ENCODE measurements at places on chromosomes 13 and 19.

DNA sequence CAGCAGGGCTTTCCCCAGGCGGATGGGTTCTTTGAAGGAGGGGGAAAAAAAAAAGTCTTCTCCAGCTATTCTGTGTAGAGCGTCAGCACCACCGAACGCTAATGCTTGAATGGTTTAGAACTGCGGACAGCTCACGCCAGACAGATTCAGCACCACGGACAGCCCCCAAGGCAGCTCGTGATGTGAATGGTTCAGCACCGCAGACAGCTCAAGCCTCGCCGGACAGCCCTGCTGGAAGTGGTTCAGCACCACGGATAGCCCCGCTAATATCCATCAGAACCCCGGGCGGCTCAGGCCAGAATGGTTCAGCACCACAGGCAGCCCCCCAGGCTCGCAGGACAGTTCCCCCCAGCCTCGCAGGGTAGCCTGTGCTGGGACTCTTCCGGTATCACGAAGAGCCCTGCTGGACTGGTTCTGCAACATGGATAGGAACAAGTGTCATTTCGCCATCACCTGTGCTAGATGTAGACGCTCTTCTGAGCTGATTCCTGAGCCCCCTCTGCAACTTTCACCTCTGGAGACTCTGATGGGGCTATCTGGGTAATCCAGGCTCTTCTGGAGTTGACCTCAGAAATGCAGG lies 4.9 kb upstream of the SMIM17 start:
- peak; percentile 3 for DNase-seq

GRCh38 chr19:17468302-17469091 lies 1.8 kb upstream of the SLC27A1 start:
- no peak for DNase-seq

- DNase-seq = no peak
Observed at GRCh38 chr13:112754281-112755025, 64.6 kb downstream of the ATP11A start.

DNA sequence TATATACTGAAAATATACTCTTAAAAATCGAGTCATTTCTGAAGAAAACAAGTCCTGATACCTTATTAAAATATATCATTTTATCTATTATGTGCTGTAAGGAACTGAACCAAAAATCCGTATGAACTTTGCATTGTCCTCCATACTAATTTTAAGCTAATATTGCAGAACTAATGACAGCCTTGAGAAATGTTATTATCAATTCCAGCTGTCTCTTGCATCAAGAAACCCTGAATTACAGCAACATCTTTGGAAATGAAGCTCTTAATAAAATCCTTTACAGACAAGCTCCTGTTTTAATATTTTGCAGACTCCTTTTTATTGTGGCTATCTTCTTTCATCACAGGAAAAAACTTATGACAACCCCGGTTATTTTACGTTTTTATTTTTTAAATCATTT lies 1335.3 kb downstream of the EFNB2 start:
- DNase-seq = no peak

DNA sequence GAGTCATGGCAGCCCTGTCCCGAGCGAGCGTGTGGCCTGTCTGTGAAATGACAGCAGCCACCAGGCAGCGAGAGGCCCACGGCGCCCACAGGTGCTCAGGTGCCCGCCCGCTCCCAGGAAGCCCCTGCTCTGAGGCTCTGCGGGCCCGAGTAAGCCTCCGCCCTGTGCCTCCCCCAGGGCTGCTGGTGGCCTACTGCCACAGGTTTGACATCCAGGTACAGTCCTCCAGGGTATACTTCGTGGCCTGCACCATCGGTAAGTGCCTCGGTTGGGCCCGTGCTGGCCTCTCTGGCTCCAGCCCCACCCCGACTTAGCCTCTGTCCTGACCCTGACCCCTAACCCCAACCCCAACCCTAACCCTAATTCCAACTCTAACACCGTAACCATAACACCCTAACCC lies 15.0 kb upstream of the TMPRSS9 start:
- DNase-seq = no peak

GRCh38 chr19:11247391-11247790 lies 8.0 kb downstream of the ANGPTL8 start:
- no peak for DNase-seq

DNA sequence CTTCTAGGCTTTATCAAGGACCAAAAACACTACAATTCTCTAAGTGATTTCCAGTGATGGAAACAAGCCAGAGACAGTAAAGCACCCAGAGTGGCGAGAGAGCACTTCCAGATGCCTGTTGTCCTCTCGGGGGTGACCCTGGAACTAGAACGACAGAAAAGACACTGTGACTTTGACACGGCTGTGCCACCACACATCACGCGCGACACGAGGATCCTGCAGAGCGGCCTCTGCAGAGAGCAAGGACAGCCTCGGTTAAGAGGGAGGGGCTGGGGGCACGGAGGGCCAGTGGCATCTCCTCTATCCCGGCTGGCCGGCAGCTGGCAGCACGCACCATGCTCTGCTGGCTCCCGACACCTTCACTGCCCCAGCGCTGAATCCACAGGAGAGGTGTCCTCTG lies 42.3 kb downstream of the SUGP2 start:
- DNase-seq = no peak

GRCh38 chr19:23002690-23003422 lies at the start of gene ZNF728:
Gene ZNF728, minus strand, starts transcription at chr19:23003176. Its CDS starts 146 bp downstream, at chr19:23003030.
- no peak for DNase-seq

GRCh38 chr19:8396563-8397203 lies 6.5 kb downstream of the RAB11B start:
- DNase-seq = no peak

- DNase-seq = no peak
Observed at GRCh38 chr13:103022336-103022735, 43.9 kb downstream of the SLC10A2 start.

- no peak for DNase-seq
Observed at GRCh38 chr13:31909864-31910551, 121.6 kb upstream of the FRY start.

- DNase-seq = no peak
Observed at GRCh38 chr19:18090545-18091216, 3.9 kb upstream of the IL12RB1 start.

DNA sequence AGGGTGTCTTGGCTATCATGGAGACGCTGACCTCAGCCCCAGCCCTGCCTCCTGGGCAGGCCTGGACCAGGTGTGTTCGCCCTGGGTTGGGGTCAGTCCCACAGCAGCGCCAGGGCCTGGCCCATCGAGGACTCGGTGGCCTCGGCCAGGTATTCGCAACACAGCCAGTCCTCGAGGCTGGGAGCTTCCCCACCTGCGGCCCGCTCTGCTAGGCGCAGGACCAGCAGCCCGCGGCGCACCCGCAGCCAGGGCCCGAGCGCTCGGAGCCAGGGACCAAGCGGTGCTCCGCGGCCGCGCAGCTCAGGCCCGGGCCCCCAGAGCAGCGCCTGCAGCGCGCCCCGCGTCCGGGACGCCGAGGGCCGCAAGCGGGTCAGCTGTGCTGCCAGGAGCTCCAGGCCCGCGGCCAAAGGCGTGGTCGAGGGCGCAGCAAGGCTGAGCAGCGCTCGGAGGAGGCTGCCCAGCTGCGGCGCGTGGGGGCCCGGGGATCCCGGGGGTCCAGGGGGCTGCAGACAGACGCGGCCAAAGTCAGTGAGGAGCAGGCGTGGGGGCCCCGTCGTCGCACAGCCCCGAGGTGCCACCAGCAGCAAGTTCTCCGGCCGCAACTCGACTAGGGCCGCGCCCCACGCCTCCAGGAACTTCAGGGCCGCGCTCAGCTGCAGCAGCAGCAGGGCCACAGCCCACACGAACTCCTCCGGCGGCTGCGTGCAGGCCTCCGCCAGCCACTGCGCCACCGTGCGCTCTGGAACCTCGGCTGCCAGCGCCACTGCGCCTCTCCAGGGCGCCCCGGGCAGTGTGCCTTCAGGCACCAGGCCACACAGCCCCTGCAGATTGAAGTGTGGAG lies 6.2 kb downstream of the PEAK3 start:
- DNase-seq = no peak

GRCh38 chr13:79604752-79605151 lies 123.8 kb downstream of the NDFIP2 start:
- DNase-seq = no peak

DNA sequence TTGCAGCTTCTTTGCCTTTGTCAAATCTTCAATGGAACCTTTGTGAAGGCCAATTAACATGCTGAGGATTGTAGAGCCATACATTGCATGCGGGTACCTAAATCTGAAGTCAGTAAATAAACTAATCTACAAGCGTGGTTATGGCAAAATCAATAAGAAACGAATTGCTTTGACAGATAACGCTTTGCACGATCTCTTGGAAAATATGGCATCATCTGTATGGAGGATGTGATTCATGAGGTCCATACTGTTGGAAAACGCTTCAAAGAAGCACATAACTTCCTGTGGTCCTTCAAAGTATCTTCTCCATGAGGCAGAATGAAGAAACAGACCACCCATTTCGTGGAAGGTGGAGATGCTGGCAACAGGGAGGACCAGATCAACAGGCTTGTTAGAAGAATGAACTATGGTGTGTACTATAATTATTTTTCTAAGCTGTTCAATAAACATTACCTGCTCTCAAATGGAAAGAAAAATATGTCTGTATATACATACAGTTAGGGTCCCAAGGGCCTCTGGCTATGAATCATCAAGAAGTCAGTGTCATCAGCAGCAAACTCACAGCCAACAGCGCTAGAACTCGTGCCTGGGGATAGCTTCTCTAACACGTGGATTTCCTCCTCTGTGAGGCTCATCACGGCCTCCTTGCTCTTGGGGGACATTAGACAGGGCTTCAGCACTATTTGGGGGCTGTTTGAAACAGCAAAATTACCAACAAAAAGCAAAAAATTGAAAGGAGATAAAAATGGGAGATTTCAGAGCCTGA lies 2.9 kb upstream of the CD70 start:
- DNase-seq = no peak

DNA sequence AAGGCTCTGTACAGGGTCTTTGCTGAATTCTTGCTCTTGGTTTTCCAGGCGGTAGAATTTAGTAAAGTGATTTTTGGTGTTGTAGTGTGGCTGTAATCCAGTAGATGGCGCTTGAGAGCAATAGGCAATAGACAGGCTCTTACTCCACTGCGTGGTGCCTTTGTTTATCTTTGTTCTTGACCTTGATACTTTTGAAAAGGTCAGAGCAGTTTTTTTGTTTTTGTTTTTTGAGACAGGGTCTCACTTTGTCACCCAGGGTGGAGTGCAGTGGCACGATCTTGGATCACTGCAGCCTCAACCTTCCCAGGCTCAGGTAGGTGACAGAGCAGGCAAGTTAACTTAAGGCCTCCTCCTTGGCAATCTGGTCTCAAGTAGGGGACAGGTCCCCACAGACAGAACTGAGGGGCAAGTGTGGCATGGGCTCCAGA lies 12.2 kb upstream of the LILRA5 start:
- DNase-seq = no peak

DNA sequence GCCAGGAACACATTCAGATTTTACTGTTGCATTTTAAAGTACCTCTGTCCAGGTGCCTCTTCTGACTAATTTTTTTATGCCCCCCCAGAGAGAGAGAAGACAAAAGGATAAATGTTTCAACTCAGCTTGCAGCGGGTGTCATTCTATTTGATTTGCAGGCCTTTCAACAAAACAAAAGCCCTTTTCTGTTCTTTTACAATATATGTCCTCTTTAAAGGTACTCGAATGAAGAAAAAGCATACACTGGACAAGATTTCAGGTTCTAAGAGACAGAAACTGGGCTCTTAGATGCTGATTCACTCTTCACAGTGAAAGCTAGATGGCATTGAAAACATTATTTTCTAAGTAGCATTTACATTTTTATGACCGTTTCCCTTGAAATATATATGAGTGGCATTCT lies 2.9 kb upstream of the FRY start:
- no peak for DNase-seq

DNA sequence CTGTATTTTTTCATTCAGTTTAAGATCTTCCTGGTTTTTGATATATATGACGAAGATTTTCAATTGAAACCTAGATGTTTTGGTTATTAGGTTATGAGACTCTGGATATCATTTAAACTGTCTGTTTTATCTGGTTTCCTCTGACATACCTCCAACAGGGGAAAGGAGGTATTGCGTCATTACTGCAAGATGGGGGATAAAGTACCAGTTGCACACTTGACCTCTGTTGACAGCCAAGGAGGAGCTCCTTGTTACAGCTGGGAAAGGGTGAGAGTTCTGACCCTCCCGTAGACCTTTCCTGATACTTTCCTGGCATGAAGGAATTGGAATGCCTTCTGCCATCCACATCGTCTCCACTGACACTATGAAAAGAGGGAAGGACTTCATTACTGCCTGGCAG lies 82.0 kb upstream of the SHISA2 start:
- no peak for DNase-seq

DNA sequence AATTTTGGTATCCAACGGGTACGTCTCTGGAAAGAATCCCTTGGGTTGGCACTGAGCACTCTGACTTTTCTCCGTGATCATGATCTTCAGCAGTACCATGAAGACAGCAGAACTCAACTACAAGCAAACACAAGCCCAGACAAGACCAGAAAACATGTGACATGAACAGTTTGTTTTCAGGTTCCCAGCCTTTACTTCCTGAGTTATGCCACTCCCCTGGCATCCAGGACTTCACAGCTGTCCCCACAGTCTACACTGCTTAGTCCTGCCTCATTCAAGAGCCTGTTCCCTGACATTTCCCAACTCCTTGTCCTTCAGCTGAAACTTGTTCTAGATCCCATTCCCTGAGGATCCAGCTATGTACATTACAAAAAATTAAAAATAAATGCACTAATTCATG lies 4.9 kb upstream of the N4BP2L1 start:
- DNase-seq = peak; percentile 15

DNA sequence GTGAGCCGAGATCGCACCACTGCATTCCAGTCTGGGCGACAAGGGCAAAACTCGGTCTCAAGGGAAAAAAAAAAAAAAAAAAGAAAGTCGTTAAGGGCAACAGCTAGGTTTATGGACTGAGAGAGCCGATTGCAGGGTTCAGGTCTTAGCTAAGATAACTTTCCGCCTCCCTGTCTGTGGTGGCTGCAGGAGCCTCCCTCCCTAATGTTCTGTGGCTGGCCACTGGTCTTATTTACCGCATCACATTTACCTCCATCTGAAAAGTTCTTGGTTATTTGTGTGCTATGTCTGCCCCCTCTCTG lies 722 bp upstream of the CRTC1 start:
- DNase-seq = no peak

- DNase-seq = no peak
Observed at GRCh38 chr19:8569066-8569771, 8.0 kb downstream of the MYO1F start.

- no peak for DNase-seq
Observed at GRCh38 chr19:10924597-10924996, 3.8 kb downstream of the YIPF2 start.

DNA sequence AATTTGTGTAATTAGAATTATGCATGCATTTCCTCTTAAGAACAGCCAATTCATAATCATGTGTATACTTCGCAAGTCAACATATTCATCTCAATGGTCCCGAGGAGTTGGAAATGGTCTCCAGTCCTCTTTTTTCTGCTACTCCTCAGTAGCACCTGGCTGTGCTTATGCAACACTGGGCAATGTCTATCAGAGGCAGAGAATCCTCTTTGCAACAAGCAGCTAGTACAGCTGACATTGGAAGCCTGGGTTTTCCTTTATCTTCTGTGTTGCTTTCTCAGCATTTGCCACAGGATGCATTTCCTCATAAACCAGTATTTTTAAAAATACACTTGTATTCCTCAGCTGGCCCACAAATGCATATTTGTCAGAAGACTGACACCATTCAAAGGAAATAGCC lies 405.3 kb upstream of the GPC6 start:
- DNase-seq = no peak
